ENCODE measurements at places on chromosomes 2 and 18.
A peak's percentile ranks its signal among the peaks of the same experiment; 100 is the strongest.

DNA sequence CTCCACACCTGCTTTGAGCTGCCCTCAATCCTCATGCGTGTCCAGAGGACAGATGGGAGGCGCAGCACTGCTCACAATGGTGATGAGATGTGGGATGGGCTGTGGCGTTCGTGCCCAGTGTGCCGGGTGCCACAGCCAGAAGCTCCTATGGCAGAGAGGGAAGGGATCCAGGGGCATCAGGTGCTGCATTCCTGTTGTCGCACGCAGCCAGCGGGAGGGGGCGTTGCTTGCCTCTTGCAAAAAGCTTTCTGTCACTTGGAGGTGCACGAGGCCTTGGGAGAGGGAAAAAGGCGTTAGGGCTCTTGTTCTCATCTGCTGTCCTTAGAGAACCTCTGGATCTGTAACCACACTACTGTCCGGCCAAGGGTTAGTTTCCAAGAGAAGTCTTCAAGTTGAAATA, 29.2 kb upstream of the ALLC start:
- DNase-seq, result no peak

DNA sequence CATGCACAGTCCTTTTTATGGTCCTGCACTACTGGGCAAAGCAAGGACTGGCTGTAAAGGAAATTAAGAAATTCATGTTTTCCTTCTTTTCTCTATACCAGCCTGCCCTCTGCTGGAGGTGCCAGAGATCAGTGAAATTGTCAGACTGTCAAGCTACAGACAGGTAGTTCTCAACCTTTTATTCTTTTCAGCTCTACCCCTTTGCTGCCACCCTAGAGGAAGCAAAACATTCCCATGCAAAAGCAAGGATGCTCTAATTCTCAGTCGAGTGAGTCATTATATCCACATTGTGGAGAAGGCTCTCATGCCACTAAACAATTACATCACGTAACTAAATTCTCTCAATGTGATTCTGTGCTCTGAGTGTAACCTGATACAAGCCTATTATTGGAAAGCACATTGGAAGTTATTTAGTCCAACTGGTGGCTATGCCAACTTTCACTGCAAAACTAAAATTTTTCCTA, 25.0 kb upstream of the RAPGEF4 start:
- no peak for DNase-seq

DNA sequence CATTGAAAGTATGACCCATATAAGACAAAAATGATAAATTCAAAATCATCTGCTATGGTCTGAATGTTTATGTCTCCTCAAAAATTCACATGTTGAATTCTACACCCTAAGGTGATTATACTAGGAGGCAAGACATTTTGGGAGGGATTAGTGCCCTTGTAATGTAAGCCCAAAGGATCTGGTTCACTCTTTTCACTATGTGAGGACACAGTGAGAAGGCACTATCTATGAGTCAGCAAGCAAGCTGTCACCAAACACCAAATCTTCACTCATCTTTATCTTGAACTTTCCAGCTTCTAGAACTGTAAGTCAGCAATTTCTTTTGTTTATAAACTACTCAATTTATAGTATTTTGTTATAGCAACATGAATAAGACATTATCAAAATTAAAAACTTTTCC, 284.7 kb upstream of the ZC3H15 start:
- no peak for DNase-seq

DNA sequence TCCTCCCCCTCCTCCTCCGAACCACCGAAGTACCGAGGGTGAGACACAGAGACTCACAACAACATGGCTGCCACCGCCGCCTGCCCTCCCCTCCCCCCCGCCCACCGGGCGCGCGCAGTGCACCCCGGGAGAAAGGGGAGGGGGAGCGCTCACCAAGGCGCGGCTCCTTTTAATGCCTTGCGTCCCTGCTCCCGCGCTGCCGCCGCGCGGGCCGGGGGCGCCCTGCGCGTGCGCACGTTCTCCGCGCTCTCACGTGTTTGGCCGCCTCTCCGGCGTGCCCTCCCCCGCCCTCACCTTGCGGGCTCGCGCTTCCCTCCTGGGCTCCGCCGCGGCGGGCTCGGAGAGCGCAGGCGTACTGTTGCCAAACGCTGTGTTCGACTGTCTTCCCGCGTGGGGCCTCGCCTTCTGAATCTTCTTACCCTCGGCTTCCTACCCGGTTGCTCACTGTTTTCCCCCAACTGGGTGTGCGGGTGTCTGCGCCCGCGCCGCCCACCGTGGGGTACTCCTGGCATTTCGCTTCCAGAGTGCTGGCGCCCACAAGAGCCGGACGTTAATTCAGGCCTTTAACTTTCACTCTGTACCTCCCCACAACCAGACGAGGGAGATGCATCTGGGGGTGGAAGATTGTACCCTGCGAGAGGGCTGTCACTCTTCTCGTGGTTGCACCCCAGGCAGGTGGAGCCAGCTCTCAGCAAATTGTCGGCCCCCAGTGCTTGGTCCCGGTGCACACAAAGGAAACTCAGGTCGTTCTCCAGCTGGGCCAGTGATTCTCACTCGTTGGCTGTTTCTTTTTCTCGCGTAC, at the start of gene PUM2:
Gene PUM2 (minus strand): TSS at position 92 of the 802 bp plus-strand sequence. CDS start 23,484 bp downstream, outside the sequence.
- DNase-seq, result peak; percentile 86

DNA sequence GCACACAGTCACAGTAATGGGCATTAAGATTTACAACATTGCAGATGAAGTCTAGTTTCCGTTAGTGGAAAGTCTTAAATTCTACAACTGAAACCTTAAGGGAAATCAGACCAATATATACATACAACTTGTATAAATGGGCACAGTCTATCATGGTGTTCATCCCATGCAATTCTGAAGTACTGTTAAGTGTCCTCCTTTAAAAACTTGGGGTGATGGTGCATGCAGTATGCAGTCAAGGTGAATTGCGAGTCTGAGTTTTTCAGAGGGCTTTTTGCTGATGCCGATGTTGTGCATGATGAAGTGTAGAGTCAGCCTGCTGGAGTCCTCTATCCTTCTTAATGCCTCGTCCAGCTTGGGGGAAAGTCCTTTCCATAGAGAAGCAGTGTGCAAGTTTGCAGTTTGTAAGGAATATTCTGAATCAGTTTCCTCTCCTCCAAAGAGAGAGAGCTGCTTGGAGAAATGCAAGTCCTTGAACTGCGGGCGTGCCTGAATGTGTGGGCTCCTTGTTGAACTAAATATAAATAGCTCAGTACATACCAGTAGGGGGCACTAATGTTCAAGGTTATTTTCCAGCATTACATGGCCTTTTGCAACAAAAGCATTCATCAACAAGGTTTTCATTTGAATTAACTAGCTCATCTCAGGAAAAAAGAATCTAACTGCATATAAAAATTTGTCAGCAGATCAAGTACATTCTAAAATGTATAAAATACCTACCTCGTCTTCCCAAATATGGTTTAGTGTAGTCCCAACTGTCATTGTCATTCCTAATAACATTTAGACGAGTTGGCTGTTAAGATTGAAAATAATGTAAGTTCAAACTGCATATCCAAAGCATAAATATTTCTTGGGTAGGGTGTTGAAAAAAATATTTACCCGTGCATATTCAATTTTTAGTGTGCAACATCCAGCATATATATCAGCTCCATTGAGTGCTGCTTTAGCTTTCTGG, 21.3 kb downstream of the HNRNPLL start:
- DNase-seq, result no peak

GRCh38 chr2:178418426-178418825, 32.5 kb downstream of the PRKRA start:
- DNase-seq, result no peak

GRCh38 chr2:69565431-69565839, 78.1 kb downstream of the AAK1 start:
- peak; percentile 52 for DNase-seq

DNA sequence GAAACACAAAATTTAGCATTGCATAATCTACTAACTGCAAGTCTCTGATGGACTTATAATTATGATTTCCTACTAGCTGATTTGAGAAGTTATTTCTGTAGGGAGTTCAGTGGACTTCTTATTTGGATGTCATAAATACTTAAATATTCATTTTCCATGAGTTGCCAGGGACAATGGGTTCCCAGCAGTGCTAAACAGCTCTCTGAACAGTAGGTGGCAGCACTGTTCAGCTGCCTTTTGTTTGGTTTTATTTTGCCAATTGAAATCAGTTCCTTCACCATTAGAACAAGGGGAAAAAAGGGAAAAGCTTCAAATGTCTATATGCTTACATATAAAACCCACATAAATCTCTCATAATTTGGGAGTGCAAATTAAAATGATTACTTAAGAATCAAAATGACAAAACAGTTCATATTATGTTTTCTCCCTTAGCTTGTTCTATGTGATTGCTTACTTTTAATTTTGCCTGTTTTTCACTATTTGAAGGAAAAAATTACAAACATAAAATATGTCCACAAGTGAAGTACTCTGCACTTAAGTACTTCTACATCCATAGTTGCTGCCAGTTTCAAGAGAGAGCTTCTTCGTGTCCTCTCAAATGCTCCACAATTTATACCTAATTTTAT, 898.9 kb downstream of the CPS1 start:
- no peak for DNase-seq

- no peak for DNase-seq
Measured at GRCh38 chr2:188788621-188789020, 185.6 kb upstream of the COL3A1 start.

DNA sequence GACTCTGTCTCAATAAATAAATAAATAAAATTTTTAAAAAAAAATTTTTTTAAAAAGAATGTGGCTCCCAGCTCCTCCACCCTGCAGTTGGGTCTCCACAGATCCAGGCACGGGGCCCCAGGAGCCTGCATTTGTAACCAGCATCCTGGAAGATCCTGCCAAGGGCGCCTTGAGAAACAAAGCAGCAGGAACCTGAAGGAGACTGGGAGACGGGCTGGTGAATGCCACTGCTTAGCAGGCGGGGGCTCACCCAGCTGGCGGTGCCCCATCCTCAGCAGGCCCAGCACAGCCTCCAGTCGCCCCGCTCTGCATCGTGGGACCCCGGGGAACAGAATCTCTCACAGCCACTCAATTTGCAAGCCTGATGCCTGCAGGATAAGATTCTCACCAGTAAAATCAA, 187.5 kb upstream of the SALL3 start:
- DNase-seq, result no peak

GRCh38 chr2:100846716-100847115, 26.8 kb downstream of the NPAS2 start:
- DNase-seq, result no peak

- no peak for DNase-seq
Measured at GRCh38 chr2:122851161-122851560, 1095.7 kb downstream of the TSN start.

- DNase-seq, result no peak
Measured at GRCh38 chr2:102509749-102510148, 36.7 kb downstream of the SLC9A4 start.

DNA sequence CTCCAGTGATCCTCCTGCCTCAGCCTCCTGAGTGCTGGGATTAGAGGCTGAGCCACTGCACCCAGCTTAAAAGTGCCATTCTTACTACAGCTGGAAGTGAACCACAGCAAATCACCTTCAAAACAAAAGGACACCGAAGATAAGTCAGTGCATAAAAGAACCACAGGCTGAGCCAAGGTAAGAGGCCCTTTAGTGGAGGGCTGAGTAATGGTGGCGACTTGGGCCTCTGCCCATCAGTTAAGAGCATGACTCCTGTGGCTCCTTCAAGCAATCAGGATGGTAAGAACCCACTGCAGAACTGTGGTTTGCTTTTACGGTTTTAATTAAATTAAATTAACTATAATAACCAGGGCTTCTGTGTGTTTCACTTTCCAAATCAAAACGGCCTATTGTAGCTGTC, 75.1 kb downstream of the CTAGE1 start:
- DNase-seq, result no peak

- no peak for DNase-seq
Measured at GRCh38 chr2:121519732-121520640, 10.7 kb upstream of the RNU4ATAC start.

- DNase-seq, result no peak
Measured at GRCh38 chr2:36780231-36780839, 83.8 kb downstream of the VIT start.

- no peak for DNase-seq
Measured at GRCh38 chr2:27007416-27008374, 25.1 kb upstream of the TMEM214 start.

GRCh38 chr2:181907057-181907456, 15.5 kb downstream of the ITPRID2 start:
- no peak for DNase-seq

DNA sequence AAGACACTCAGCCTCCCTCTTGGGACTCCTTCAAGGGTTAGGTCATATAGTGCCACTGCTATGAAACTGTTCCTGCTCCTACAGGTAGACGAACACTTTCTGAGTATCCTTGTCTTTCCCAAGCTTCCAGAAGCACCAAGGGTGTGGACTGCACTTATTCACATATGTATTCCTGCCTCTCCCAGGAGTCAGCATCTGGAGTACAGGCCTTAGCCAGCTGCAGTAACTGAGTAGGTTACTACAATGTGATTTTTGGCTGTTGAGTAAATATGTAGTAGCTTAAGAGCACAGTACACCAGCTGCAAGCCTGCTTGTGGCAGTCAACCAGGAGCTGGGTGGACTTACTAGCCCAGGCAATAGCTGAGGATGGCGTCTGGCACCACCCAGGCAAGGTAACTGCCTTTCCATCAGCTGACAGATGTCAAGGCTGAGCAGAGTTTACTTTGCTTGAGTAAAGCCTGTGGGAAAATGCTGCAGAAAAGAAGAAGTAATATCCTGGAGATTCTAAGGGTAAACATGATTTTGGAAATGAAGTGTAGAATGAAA, 14.0 kb upstream of the SCLY start:
- DNase-seq, result no peak

DNA sequence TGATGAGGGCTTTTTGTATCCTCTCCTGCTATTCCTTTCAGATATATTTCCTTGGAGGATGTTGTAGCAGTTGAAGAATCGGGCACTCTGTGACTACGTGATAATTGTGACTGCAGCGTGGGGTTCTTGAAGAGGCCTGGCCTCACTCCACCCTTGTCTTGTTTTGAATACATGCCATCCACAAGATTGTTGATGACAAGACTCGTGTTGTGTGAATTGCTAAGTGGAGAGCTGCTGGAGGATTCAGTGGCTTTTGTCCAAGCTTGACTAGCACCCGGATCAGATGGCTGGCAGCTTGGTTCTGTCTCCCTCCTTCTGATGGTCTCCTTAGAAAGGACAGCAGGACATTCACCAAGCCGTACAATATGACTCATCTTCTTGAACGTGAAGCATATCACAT, 146.9 kb downstream of the DAW1 start:
- DNase-seq, result no peak

DNA sequence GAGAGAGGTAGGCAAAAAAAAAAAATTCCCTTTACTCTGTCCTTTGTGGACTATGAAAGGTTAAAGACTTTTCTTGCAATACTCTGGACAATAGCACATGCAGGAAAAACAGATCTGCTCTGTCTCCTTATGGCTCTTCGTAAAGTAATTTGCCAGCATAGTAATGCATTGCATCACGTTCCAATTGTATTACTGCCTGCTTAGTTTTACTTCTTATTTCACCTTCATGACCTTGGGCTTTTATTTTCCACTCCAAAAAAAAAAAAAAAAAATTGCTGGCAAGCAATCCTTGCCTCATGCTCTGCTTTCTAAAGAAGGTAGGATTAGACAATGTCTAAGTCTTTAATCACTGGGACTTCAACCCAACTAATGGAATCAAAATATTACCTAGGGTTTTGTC, 1802.7 kb downstream of the SUCLG1 start:
- no peak for DNase-seq

DNA sequence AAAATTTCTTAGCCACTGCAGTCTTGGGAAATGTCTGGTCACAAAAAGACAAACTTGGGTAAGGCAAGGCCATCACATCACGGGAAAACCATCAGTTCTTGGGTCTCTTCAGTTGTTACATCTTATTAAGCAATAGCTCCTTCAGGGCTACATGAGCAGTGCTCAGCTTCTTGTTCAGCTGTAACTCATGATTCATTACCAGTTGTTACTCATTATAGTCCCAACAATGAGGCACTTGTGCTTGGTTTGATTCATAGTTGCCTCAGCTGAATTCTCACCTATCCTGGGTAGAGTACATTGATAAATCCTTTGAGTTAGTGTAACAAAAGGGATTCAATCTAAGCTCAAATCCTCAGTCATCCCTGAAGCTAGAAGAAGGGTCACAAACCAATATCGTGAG, 102.4 kb upstream of the DCC start:
- DNase-seq, result no peak
